GM20000 (cell line): ENCODE measurements at places on chromosomes 6 and 20.

DNA sequence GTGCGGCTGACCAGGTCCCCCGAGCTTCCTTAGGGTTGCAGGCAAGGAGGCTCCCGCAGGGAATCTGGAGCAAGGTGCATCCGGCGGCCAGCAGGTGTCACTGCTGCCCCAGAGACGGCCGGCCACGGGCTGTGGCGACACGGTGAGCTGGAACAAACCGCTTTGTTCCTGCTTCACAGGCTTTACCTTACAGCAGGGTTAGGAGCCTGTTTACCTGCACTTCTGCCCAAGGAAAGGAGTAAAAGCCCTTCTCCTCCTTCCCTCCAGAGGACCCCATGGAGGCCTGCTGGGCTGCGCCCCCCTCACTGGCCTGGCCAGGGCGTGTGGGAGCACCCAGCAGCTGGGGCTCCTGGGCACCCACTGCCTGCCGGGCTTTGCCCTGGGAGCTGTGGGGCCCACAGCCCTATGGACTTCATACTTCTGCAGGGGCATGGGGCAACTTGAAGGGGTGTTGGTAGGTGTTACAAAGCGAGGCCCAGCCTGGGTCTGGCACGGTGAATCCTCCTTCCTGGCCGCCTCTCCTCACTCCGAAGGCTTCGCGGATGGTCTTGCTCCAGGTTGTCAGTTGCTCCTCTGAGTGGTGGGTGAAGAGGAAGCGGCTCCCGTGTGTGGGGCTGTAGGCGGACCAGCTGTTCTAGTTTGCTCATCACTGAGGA, 88.4 kb downstream of the CDC5L start:
- DNase-seq, result peak; percentile 84

- no peak for DNase-seq
Measured at GRCh38 chr6:96787846-96788580, 49.3 kb downstream of the GPR63 start.

- DNase-seq, result no peak
Measured at GRCh38 chr6:743320-744096, 50.6 kb upstream of the EXOC2 start.

DNA sequence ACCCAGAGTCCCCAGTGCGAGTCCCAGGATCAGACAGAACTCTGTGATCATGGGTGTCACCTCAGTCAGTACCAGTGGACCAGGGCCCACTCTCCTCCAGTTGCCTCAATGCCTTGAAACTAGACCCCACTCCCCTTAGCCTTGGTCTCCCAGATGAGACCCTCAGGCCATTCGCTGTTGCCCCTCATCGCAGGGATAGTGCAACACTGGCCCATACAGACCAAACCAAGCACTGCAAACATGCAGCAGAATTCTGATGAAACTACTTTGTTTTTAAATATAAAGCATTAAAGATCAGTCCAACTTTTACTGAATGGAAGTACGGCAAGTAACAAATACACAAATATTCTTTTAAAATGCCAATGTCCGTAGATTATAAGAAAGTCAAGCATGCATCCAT, 101.2 kb upstream of the NT5E start:
- no peak for DNase-seq

DNA sequence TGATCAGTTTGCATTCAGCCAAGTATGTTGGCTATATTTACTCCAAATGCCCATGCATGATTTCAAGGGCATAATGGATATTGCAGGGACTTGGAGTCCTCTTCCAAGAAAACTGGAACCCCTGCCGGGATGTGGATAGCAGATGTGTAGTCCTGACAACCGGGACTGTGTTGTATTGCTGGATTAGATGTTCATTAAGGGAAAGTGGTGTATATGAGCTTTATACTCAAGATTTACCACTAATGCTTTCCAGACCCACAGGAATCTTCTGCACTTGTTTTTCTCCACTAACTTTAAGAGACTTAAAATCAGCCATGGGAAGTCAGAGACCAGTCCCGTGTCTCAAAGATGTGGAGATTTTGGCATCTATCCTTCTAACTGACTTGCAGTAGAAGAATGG, 770.9 kb downstream of the HDGFL1 start:
- no peak for DNase-seq

- no peak for DNase-seq
Measured at GRCh38 chr6:89221971-89222711, 5.0 kb upstream of the GABRR1 start.

GRCh38 chr20:42378826-42379225, 760.6 kb upstream of the CHD6 start:
- DNase-seq, result no peak
